ENCODE measurements at places on chromosomes 13 and 19.

DNA sequence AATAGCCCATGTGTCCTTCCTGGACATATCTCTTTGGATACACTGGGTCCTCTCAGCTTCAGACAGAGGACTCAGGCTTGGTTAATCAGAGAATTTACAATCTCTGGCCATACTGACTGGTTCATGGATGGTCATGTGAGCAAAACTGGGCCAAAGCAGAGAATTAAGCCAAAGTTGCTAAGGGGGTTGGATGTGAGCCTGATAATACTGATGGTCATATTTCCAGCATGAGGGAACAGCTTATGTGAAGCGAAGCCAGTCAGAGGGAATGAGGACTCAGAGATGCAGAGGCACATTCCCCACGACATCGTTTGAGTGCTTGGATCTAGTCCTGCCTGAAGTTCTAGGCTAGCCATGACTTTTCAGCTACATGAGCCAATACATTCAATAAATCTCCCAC is 22.0 kb upstream of the LRRC4B start:
- DNase-seq = no peak

- no peak for DNase-seq
Measured at GRCh38 chr13:42688821-42689220, 92.6 kb upstream of the FAM216B start.

DNA sequence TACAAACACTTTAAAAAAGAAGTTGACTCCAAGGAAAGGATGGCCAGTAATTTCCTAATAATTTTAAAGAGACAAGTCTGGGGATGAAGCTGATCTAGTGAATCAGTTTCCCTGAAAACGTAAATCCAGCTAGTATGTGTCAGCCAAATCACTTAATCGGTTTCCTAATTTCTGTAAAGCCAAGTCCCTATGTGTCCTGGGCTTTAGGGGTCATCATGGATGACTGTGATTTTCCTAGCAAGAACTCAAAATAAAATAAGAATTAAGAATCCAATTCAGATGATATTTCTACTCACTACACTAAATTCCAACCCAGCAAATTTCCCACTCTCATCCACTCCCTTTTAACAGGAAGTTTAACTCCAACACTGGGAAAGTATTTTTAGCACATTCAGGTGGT is 35.9 kb downstream of the ELF1 start:
- DNase-seq = no peak

- no peak for DNase-seq
Measured at GRCh38 chr13:65830411-65831205, 1399.5 kb downstream of the PCDH9 start.

DNA sequence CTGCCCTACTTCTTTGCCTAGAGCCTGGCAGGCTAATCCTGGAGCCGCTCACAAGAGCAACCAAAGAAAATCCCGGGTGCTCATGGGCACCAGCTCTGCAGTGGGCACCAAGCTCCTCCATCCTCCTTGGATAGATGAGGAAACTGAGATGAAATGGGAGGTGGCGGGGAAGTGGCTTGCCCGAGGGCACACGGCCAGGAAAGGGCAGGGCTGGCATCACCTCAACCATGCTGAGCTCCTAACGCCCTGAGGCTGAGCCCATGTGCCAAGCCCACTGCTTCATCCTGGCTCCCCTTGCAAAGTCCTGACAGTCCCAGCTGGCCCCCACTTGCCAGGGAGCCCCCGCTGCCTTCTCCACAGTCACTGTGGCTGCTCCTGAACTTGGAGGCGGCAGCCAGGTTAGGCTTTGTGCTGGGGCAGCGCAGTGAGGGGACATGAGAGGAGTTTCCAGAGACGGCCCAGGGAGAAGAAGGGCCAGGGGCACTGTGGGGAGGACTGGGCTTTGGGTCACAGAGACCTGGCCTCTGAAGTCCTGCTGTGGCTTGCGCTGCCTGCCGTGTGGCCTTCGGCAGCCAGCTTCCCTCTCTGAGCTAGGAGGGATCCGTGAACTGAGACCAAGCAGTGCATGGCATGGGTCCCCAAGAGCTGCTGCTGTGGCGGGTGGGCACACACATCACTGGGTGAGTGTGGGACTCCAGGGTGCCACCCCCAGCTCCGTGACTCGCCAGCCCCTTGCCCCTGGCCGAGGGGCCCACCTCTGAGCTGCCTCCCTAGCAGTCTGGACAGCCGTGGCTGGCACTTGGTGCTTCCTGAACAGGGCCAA is 17.5 kb downstream of the TMED1 start:
- DNase-seq = no peak

- DNase-seq = no peak
Measured at GRCh38 chr13:27193496-27193895, 21.9 kb upstream of the USP12 start.

GRCh38 chr13:59890054-59890453 is 273.7 kb downstream of the DIAPH3 start:
- no peak for DNase-seq

GRCh38 chr13:110950819-110951570 is 36.1 kb upstream of the ANKRD10 start:
- no peak for DNase-seq

DNA sequence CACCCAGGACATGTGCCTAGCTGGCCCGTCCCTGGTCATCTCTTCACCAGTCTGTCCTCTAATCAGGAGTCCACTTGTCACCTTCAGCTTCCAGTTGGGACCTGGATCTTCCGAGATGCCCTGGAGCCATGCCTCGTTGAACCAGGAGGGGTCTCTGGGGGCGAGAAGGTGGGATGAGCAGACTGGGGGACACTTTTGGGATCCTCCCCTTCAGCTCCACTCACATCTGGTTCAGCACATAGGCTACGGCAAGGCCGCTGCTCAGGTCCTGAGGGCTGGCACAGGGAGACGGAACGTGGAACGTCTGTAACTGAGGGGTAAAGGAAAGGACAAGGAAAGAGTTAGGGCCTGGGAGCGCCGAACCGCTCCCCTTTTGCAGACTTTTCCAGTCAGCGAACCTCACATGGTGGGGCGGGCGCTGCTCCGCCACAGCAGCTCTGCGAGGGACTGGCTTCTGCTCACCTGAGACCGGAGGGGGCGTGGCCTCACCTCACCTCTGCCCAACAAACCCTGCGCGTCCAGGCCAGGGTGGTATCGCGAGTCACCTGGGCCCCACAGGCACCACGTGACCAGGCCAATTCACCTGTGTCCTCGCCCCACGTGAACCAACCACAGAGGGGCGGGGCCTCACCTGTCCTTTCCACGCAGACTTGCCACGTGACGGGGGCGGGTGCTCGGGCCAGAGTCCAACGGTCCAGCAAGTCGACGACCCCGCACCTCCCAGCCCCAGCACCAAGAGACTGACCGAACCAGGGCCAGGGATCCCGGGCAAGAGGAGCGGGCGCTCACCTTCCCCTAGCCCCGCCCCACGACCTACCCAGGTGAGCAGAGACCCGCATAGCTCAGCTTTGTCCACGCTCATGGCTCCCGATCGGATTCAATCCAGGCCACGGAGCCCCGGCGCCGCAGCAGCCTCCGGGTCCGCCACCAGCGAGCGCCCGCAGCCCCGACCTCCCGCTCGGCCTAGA is at the start of gene HOOK2:
HOOK2 (minus strand) TSS at position 965 of the 968 bp plus-strand sequence; CDS start at position 862, 103 bp downstream.
- no peak for DNase-seq

- no peak for DNase-seq
Measured at GRCh38 chr19:56721714-56722113, 50.2 kb upstream of the ZNF835 start.

DNA sequence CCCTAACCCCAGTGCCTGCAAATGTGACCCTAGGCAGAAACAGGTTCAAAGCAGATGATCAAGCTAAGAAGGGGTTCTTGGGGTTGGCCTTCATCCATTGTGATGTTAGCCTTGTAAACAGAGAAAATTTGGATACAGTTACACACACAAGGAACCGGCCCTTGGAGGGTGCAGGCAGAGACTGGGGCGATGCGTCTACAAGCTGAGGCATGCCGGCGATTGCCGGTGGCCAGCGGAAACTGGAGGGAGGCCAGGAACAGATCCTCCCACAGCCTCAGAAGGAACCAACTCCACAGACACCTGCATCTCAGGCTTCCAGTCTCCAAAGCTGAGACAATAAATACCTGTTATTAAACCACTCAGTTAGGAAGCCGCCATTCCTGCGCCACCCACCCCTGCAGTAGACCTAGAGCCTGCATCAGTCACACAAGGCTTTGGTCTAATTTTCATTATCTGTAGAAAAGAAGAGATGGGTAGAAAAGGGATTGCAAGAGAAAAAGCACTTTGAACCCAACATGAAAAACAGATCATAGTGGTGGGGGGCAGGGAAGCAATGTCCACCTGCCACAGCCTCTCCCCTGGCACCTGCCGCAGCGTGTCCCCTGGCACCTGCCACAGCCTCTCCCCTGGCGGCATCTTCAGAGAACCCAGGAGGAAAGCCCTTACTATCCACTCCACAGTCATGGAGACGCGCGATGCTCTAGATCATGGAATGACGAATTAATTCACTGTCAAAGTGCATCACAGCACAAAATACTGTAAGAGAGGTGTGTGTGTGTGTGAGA is 119.7 kb upstream of the SOX1 start:
- no peak for DNase-seq

GRCh38 chr13:28513745-28514144 is 18.8 kb upstream of the FLT1 start:
- DNase-seq = no peak

GRCh38 chr19:54653181-54653809 is 9.5 kb upstream of the LILRB4 start:
- DNase-seq = no peak

DNA sequence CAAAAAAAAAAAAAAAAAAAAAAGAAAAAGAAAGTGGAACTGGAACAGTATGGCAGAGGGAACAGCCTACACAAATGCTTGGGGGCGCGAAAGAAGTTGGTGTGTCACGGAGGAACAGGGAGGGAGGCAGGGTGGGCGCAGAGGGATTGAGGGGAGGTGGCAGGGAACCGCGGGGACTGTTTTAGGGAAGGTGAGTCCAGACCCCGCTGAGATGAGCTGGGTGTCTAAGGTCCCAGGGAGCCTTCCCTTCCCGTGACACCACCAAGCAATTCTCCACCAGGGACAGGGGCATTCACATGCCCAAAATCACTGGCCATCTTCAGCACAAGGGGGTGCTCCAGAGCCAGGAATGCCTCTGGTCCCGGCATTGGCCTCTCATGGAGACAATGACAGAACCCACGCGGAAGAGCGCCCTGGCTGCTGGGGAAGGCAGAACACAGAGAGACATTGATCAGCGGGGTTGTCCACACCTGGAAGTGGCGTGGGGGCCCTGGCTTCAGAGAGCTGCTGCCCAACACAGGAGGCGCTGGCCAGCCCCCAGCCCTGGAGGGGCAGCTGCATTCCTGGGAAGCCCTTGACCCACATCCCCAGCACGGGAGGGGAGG is 6.9 kb downstream of the PEAK3 start:
- DNase-seq = no peak

DNA sequence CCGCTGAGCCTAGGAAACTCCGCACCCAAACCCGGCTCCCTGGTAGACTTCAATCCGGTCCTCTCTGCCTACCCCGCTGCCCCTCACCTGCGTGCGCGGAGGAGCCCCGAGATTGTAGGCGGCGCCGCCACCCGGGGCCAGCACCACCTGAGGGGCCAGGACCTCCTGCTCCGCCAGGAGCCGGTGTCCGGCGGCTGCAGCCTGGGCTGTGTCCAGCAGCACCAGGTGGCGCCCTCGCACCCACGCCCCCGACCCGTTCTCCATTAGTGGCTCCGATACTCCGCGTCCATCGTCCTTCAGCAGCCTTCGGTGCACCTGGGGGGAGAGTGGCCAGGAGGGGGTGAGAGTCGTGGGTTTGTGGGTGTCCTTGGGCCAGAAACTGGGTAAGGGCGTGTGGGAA is 18.5 kb downstream of the MAN2B1 start:
- DNase-seq = no peak

DNA sequence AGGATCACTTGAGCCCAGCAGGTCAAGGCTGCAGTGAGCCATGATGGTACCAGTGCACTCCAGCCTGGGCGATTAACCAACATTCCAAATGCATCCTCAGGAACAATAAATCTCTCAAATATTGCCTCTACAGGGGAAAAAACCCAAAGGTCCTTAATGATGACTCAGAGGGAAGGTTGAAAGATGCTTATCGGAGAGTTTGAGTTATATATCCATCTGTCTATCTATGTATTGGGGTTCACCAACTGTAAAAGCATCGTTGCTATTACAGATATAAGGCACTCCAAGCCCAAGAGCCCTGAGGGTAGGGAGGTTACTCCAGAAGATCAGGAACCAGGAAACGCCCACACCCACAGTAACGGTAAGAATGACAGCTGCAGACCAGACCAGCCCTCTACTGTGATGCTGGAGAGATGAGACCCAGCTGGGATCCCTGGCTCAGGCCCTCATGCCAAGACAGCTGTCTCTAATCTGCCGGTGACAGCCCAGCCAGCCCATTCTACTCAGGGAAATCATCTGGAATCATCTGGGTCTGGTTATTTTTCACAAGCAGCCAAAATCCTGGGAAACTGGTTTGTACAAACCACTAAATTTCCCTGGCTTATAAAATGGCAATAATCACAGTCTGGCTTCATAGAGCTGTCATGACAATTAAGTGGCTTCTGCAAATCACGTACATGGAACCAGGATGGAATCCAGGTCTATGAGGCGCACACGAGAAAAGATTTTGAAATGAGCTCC is 23.8 kb downstream of the TEX101 start:
- DNase-seq = no peak

DNA sequence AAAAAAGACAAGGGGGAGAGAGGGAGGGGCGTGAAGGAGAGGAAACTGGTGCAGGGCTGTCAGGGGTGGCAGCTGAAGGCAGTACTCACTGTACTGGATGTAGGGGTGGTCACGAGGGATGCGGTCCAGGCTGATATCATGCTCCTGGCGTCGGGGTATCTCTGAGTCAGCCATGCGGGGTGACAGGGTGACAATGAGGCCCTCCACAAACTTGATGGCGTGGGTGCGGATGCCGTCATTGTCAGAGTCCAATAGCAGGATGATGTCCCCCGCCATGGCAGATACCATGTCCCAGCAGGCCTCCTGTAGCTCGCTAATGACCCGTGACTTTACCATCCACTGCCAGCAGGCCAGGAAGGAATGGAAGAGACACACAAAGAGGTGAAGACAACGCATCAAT is 15.3 kb downstream of the SYMPK start:
- DNase-seq = no peak

DNA sequence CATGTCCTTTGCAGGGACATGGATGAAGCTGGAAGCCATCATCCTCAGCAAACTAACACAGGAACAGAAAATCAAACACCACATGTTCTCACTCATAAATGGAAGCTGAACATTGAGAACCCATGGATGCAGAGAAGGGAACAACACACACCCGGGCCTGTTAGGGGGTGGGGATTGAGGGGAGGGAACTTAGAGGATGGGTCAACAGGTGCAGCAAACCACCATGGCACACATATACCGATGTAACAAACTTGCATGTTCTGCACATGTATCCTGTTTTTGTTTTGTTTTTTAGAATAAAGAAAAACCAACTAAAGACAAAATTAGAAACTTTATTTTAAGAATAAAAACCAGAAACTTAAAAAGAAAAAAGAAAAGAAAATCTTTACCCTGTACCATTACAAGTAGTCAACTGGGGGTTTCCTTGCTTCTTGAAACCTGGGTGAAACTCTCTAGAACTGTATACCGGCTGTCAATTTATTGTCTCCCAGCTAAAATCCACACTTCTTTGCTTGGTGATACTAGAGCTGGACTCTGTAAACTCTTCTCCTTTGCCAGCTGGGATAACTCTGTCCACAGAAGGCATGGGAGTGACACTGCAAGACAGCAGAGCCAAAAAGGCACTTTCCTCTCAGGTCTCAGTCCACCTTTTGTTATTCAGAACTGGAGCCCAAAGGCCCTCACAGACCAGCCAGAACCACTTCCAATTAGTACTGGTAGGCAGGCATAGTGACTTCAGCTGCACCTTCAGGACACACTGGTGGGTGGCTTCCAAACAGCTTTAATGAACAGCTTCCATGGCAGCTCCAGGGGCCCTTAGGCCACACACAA is 9.0 kb downstream of the MICU2 start:
- no peak for DNase-seq
